ENCODE measurements at places on chromosomes 2 and 18.
A peak's percentile ranks its signal among the peaks of the same experiment; 100 is the strongest.

GRCh38 chr2:102591491-102592045 lies 27.8 kb upstream of the SLC9A2 start:
- DNase-seq = no peak

GRCh38 chr2:5472673-5473072 lies 219.5 kb upstream of the SOX11 start:
- DNase-seq = no peak

GRCh38 chr2:129717560-129718130 lies 261.8 kb upstream of the RAB6C start:
- DNase-seq = no peak

GRCh38 chr2:142872882-142873724 lies 4.4 kb upstream of the KYNU start:
- peak; percentile 19 for DNase-seq

GRCh38 chr18:61448316-61448715 lies 115.1 kb downstream of the CDH20 start:
- DNase-seq = no peak

DNA sequence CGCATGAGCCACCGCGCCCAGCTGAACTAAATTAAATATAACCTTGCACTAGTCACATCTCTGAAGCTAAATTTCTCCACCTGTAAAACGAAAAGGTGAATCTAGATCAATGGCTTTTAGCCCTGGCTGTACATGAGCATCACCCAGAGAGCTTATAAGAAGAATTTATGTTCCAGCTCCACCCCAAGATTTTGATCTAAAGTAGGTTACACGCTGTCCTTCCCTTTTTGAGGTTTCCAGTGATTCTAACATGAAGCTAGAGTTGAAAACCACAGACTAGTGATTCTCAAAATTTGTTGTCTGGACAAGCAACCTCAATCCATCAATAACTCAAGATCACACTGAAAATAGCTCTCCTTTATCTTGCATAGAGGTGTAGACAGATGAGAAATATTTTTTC lies 208.8 kb upstream of the CRIM1 start:
- no peak for DNase-seq

DNA sequence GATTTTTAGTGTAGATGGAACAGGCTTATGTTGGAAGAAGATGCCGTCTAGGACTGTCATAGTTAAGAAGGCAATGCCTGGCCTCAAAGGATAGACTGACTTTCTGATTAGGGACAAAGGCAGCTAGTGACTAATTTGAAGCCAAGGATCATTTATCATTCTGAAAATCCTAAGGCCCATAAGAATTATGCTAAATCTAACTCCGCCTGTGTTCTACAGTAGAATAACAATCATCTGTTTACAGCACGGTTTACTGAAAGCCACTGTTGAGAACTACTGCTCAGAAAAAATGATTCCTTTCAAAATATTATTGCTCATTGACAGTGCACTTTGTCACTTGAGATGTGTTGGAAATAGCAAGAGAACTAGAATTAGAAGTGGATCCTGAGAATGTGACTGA lies 44.5 kb downstream of the BABAM2 start:
- DNase-seq = no peak

DNA sequence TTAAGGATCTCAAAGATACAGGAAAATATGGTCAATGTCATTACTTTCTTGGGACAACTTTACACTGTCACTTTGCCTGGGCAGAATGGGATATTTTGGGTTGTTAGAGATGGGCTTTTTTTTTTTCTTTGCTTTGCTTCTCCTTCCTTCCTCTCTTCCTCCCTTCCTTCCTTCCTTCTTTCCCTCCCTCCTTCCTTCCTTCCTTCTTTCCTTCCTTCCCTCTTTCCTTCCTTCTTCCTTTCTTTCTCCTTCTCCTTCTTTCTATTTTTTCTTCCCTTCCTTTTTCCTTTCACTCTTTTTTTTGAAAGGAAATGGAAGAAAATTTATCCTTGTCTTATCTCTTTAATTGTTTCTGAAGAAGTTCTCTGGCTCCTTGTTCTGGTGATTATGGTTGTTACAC lies 180.0 kb upstream of the CCDC68 start:
- no peak for DNase-seq

GRCh38 chr18:68178921-68179320 lies 536.0 kb downstream of the TMX3 start:
- no peak for DNase-seq

DNA sequence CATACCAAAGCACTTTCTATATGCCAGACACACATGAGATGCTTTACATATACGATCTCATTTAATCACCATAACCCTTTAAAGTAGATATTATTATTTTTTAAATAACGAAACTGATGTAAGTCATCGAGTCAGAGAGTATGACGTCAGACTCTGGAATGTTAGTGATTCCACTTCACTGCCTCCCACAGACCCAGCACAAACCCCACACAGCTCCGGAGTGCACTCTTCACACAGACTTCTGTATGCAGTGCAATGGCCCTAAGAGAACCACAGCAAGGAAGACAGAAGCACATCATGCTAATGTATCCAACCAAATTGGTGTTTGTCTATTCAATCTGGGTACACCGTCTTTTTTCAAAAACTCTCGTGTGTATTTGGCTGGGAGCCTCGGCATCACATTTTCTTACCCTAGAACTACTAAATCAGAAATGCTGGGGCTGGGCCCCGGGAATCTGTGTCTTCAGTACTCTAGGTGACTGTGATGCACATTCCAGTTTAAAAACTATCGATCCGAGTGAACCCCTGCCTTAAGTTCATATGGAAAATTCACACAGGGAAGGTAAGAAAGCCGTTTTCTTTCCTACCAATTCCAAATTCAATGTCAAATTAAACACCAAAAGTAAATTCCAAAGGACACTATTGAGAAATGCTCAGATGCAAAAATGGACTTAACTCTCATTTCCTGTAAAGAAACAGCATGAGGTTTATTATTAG lies 117.7 kb upstream of the ACVR1C start:
- no peak for DNase-seq

DNA sequence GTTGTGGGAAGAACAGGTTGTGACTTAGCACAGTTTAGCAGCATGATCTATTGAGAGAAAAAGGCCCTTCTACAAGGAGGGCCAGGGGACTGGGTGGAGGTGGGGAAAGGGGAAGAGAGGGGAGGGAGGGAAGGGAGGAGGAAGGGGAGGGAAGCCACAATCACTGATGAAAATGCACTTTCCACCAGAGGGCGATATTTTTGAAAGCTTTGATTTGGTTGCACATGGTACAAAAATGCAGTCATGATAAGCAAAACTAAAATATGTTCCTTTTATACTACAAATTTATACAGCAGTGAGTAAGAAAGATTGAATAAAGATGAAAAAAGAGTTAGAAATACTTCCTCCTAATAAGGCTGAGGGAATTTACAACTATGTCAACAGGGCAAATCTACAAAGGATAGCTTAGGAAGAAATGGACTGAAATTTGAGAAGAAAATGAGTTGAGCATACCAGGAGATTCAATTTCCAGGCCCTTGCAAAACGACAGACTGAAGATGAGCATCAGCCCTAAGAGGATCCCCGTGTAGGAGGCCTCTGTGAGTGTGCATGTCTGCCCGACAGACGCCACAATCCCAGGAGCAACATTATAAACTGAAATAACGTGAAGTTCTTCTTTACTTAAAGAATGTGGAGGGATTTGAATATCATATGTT lies 17.2 kb downstream of the SH3YL1 start:
- DNase-seq = peak; percentile 38

- no peak for DNase-seq
Measured at GRCh38 chr18:67726882-67727281, 210.4 kb upstream of the DSEL start.

GRCh38 chr2:238159661-238160205 lies 963 bp downstream of the ERFE start:
- no peak for DNase-seq

DNA sequence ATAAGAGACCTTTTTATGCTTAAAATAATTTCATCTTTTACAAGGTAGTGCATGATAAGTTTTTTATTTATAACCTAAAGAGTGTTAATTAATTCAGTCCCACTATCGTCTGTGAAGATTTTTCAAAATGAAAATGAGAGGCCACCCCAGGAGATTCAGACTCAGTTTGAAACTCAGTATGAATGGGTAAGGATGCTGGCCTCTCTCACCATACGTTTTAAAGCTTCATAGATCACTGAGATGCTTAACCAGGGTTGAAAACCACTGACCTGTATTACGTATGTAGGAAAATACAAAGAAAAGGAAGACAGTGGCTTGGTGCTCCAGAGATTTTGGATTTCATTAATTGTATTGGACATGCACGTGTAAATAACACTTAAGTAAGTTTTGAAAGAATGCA lies 278.7 kb downstream of the FSIP2 start:
- no peak for DNase-seq

DNA sequence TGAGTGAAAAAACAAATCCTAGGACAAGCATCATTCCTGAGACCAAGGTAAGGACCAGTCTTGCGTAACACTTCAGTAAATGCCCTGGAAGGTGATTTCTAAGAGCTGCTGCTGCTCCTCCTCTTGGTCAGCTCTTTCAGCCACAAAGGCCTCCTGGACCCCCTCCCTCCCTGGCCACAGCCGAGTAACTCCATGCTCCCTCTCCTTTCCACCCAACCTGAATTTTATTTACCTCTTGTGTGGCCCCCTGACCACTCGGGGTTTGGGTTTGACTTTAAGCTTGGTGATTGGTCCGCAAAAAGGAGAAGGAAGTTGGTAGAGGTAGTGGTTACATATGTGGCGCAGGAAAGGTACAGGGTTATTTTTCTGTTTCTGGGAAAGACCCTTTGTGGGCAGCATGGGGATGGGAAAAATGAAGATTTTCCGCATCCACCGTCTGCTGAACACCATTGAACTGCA lies 9.2 kb downstream of the HTRA2 start:
- no peak for DNase-seq

- DNase-seq = no peak
Measured at GRCh38 chr2:62309465-62310091, 113.7 kb downstream of the B3GNT2 start.

DNA sequence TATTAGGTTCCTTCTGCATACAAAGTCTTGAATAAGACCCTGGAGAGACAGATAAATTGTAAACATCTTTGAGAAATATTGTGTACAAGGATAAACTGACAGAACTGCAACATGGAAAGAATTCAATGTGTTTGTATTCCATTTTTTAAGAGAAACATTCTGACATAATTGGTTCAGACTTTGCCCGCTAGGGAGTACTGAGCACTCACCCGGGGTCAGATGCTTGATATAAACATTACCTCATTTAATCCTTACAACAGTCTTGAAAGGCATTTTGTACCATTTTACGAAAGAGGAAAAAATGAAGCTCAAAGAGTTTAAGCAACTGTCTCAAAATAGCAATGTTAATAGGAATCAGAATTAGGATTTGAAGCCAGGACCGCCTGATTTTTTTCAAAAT lies 416.7 kb upstream of the CRIM1 start:
- no peak for DNase-seq

DNA sequence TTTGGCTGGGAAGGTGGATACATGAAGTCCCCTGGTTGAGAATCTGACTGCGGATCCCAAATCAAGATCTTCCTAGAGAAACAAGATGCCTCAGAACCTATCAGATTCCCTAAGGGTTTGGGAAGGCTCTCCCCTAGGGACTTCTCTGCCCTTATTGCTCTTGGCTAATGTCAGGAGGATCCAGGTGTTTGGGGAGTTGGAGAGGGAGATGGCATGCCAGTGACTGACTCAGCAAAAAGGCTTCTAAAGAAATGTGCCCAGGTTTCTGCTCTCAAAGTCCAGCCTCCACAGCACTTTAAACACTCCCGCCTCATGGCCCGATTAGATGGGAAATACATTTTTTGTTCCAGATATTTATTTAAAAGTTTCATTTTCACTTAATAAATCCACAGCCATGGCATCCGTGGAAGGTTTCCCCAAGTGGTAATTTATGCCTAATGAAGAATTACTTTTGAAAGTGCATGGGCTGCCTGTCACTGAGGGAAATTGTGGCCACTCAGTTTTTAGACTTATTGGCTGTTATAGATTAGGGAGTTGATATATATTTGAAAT lies 156.4 kb downstream of the OSR1 start:
- DNase-seq = no peak

DNA sequence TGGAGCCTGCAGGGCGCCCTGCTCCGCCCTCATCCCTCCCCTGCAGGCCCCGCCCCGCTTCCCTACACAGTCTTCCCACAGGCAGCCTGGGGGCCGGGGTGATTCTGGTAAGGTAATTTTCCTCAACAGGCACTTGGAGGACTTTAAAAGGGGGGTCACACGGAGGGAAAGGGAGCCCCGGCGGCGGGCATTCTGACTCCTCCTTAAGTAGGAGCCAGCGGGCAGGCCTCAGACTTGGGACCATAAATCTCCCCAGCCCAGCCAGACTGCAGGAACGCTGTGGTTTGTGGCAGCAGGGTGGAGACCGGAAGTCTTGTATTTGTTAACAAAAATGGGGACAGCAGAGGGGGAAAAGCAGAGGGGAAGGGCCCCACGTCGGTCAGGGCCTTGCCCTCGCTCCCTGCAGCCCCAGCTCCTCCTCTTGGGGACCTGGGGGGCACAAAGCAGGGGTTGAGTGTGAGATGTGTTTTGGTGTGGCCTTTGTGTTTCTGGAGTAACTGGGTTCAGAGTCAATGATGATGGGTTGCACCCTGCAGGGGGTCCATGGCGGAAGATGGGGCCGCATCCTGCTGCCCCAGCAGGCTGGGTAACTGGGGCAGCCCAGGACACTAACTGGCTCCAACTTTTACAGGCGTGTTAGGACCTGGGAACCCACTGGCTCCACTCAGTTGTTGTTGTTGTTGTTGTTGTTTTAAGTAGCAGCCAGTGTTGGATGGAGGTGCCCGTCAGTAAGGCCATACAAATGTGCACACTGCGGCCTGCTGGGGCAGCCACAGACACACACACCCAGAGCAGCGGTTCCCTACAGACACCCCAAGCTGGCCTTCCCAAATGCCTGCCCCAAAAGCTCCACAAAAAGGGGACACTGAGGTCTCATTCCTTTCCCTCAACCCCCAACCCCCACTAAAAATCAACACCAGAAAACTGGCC lies 27.7 kb downstream of the SMAD7 start:
- DNase-seq = peak; percentile 63

DNA sequence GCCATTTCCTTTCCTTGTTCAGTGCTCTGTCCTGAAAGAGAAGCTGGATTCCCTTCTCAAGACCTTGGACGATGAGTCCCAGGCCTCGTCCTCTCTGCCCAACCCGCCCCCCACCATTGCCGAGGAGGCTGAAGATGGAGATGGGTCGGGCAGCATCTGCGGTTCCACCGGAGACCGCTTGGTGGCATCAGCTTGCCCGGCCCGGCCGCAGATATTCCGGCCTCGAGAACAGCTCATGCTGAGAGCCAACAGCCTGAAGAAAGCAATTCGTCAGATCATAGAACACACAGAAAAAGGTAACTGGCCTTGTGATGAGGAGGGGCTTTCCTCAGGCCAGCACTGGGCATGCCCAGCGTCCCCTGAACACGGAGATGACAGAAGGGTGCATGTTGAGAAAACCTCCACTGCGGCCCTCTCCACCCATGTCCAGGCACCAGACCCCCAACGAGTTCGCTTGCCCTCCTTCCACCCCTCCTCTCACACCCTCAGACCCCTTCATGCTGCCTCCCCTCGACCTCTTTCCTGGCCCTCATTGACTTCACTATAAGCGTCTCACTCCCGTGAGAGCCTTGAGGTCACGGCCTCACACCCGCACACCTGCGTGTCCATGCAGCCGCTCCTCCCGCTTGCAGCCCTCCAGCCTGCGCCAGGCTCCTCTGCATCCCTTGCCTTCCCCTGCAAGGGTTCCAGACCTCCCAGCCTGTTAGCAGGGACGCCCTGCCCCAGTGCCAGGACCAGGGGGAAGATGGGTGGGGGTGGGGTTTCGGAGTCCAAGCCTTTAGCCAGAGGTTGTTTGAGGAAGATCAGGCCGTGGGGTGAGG lies 95.0 kb downstream of the DGKD start:
- no peak for DNase-seq

All from fibroblast of skin of left biceps (primary cell).